ENCODE measurements at places on chromosomes 7 and 10.

DNA sequence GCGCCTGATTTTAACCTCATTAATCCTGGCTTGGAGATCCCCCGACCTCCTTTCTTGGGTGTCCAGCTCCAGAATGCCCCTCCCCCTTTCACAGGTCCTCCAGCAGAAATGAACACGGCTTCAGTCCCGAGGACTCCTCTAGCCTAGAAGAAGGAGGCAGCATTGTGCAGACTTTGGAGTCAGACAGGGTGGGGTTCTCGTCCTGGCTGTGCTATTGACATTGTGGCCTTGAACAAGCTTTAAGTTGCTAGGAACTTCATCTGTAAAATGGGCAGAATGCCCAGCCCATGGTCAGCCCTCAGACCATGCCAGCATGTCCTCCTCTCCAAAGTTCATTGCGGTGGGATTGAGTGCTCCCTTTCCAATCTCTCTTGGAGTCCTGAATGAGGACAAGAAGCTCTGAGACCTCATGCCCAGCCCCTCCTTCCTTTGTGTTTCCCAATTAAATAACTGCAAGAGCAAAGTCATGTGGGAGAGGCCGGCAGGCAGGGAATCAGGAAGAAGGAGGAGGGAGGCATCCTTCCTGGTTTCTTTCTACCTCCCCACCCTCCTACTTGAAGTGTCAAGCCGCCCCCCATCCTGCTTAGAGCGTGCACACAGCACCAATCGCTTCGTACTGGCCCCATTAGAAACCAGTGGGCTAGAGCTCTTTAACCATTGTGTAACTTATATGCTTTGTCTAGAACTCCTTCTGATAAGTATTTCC is 86.4 kb downstream of the RBM20 start:
- DNase-seq = no peak

DNA sequence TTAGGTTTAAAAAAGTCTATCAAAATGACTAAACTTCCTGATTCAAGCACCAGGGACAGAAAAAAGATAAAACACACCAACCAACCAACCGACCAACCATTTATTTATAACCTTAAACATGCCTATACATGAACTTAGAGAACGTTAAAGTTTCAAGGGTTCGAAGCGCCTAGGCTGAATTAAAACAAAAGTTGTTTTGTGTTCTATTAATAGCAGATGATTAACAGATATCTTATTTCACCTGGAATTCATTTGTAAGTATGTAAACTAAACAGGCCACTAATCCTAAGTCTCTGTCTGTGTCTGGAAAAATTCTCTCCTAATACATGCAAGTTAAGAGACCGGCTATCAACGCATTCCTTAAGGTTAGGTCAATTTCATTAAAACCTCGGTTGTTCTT is 1.4 kb downstream of the BAIAP2L1 start:
- DNase-seq = no peak

DNA sequence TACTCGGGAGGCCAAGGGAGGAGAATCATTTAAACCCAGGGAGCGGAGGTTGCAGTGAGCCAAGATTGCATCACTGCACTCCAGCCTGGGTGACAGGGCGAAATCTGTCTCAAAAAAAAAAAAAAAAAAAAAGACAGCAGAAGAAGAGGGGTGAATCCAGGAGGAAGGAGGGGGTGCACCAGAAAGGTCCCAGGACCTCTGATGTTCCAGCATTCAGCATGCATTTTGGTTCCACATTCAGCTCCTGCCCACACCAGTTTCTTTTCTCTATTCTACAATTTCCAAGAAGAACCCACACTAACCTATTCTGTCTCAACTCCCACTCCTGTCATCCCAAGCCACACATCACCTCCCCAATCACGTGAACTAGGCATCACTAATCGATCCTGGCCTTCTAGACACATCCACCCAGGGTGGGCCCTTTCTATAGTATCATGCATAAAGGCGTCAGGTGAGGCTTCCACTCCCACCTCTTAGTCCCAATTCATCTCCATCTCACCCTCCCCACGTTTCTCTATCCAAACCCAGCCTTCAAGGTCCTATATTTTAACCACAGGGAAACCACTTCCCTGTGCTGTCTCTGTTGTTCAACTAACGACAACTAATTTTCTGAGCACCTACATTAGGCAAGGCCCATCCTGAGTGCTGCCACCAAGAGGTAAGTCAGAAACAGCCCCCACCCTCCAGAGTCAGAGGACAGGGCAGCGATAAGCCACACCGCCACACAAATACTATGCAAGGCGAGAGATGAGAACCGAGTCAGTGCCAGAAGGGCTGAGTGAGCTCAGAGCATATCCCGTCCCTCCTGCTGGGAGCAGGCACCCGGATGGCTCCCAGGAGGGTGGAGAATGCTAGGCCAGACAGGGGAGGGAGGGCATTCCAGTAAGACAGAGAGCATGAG is 2.2 kb downstream of the ANXA11 start:
- peak; percentile 74 for DNase-seq

GRCh38 chr10:79047875-79048638 is 20.7 kb upstream of the ZMIZ1 start:
- peak; percentile 82 for DNase-seq

DNA sequence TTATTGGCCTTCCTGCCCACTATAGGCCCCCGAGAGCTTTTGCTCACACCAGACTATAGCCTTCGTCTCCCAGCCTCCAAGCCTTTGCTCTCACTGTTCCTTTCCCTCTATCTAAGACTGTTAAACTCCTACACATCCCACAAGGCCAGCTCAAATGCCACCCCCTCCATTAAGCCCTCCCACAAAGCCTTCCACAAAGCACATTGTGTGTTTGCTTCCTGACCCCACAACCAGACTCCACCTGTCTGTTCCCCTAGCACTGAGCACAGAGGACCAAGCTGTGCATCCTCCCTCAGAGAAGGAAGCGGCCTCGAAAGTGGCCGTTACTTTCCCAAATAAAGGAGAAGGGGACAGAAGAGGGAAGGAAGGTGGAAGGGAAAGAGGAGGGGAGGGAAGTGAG is 1.3 kb downstream of the LOXL4 start:
- no peak for DNase-seq

DNA sequence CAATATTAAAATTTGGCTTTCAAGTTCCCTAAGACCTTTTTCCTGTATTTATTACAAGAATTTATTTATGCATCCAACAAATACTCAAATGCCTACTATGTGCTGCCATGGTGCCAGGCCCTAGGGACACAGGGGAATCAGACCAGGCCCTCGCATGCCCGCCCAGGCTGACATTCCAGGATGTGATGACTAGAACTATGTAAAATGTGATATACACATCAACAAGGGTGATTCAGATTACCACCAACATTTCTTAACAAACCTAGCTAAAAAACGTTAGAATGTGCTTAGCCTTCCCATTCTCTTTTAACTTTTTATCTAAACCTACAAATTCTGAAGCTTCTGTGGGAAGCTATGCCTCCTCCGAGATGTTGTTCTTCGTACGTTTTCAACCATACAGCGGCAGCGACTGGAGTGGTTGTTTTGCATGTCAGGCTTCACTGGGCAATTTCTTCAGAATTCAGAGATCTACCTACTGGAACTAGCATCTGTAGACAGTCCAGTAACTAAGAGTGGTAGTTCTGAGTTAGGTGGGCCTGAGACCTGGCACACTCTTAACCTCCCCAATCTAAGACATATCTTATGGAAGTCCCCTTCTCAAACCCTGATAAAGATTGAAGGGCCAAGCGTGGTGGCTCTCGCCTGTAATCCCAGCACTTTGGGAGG is 22.1 kb downstream of the GNA12 start:
- DNase-seq = no peak
